ENCODE measurements at places on chromosomes 1 and 21. TPM values are rescaled to one million over a fixed set of nuclear protein-coding genes. Genes with fewer than 3 reads are reported as not detected.

Gene SASS6
- 2.5 TPM for total RNA-seq

Gene HPDL
- 0.59 TPM for total RNA-seq

Gene RUNX3
- total RNA-seq = 1.8 TPM

Gene GLIS1
- 2.4 TPM for total RNA-seq

Gene NPPA
- total RNA-seq = not detected

Gene DBT
- 6.9 TPM for total RNA-seq

Gene PPFIA4
- total RNA-seq = 8.0 TPM

Gene SELP
- not detected for total RNA-seq

Data from osteoblast (primary cell).